Glomerular endothelial cell (primary cell): ENCODE measurements at places on chromosomes 5 and 9. TPM values are rescaled to one million over a fixed set of nuclear protein-coding genes. Genes with fewer than 3 reads are reported as not detected.

Gene REXO4
- total RNA-seq, result 24.9 and 25.6 TPM in 2 replicates

Gene PCDHGA8
- 0.92 and 2.3 TPM in 2 replicates for total RNA-seq

Gene SREK1
- 15.9 and 43.7 TPM in 2 replicates for total RNA-seq

Gene DDX4
- total RNA-seq, result not detected in 2 replicates

Gene CACNA1B
- 0.15 and 0.41 TPM in 2 replicates for total RNA-seq

Gene PCSK1
- 2.5 and 6.2 TPM in 2 replicates for total RNA-seq

Gene AKNA
- 28.0 and 31.4 TPM in 2 replicates for total RNA-seq

Gene SLC6A18
- total RNA-seq, result not detected in 2 replicates

Gene GBGT1
- total RNA-seq, result 4.3 and 6.6 TPM in 2 replicates

Gene OSMR
- 22.8 and 37.3 TPM in 2 replicates for total RNA-seq

Gene IFT74
- 6.9 and 9.2 TPM in 2 replicates for total RNA-seq

Gene C9
- total RNA-seq, result 0.12 and 0.44 TPM in 2 replicates

Gene SPAAR
- 8.1 and 16.3 TPM in 2 replicates for total RNA-seq

GRCh38 chr9:95189251-95190098 lies 128.0 kb downstream of the FANCC start:
- DNase-seq, result peak; percentile 85

- DNase-seq, result no peak
These were observed 67.5 kb downstream of the HSPA4 start for GRCh38 chr5:133119233-133119711.

GRCh38 chr5:151937851-151938250 lies 13.2 kb upstream of the GLRA1 start:
- no peak for DNase-seq

DNA sequence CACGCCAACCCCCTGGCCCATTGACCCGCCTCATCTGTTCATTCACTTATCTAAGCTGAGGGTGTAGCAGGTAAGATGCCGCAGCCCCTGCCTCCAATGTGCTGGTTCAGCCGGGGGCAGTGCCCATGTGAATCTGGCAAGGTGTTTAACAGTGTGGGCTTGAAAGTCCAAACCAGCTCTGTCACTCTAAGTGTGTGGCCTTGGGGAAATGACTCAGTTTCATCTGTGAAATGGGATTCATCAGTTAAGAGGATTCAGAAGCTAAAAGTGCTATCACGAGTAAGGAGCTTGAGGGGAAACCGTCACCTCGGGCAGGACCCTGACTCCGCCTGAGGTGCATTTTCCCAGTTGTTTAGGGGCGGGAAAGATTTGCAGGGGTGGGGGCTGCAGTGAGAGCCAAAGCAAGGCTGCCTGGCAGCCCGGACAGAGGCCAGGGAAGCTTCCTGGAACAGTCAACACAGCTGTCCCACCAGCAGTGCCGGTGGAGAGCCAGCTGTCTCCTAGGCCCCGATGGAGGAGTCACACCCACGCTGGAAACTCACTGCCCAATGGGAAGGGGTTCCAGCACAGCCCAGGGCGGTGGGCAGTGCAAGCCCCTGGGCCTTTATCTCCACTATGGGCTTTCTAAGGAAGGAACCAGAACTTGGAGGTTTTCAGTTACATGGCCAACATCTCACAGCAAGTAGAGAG lies 9.7 kb upstream of the URM1 start:
- no peak for DNase-seq

DNA sequence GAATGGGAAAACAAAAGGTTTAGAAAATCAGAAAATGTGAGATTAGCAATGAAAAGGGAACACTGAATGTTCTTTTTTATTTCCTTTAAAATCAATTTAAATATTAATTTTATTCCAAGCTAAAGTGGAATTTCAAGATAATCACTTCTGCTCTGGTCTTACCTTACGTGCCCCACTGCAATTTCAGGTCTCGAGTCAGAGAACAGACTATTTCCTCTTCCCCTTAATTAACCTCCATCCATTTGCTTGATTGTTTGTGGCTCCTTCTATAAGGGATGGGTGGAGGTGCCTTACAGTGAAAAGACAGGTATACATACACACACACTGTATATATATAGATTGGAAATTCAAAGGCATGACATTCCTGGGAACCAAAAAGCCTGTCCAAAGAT lies 137.1 kb downstream of the SUSD1 start:
- DNase-seq, result no peak

DNA sequence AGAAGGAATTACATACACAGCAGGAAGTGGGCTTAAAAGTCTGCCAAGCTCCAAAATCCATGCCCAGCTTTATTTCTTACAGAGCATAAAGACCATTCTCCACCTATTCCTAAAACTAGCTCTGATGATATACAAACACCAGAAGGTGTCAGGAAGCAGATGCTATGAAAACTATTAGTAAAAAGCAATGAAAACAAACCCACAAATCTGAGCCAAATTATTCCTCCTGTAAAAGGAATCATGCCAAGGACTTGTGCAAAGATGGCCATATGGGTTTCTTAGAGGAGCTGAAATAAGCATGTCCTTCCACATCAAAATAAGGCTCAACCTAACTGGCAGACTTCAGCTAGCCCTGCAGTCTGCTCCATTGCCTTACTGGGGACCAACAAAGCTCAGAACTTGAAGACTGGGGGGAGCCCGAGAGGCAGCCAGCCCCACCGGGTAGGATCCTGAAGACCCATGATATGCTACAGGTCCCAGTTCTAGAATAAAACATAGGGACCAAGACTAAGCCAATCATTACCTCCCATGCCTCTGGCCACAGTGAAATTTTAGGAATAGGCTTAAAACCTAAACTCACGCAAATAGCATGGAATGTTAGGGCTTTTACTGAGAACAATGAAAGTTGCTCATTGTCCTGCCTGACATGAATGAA lies 42.8 kb upstream of the GABRP start:
- DNase-seq, result no peak

DNA sequence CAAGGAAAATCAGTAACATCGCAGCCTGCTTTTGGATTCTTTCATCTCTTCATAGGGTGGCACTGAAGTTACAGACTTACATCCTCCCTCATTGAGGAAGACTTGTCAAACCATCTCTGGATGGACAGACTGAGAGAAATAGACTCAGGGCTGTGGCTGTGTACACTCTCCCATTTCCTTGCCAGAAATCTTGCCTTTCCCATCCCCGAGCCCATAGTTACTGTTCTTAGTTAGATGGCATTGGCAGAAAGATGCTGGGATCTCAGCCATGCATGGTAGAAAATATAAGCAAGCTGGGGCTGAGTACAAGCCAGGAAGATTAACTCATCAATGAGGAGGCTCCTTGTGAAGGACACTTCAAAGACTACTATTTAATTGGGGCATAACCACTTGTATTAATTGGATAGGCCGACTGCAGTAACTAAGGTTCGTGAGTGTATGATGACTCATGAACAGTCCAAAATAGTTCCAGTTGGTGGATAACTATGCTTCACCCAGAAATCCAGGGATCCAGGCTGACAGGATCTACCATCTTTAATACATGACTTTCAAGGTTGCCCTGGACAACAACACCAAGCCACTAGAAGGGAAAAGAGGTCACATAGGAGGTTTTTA lies 137.9 kb downstream of the TMEM38B start:
- DNase-seq, result no peak

- DNase-seq, result no peak
These were observed 31.9 kb downstream of the IPPK start for GRCh38 chr9:92637886-92638620.

DNA sequence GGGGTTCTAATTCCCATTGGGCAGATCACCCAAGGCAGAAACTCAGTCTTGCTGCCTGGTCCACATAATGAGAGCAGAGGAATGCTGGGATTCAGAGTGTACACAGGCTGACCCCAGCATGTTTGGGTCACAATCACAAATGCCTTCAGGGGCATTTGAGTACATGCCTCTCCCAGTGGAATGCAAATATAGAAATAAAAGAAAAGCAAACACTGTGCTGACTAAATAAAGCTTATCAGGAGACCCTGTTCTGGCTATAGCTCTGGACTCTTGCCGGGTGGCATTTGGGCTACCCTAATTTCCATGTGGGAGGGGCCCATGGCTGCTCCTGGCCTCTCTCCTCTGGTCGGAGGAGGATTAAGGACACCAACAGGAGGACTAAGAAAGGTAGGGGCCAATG lies 121.4 kb downstream of the DOCK8 start:
- DNase-seq, result no peak

DNA sequence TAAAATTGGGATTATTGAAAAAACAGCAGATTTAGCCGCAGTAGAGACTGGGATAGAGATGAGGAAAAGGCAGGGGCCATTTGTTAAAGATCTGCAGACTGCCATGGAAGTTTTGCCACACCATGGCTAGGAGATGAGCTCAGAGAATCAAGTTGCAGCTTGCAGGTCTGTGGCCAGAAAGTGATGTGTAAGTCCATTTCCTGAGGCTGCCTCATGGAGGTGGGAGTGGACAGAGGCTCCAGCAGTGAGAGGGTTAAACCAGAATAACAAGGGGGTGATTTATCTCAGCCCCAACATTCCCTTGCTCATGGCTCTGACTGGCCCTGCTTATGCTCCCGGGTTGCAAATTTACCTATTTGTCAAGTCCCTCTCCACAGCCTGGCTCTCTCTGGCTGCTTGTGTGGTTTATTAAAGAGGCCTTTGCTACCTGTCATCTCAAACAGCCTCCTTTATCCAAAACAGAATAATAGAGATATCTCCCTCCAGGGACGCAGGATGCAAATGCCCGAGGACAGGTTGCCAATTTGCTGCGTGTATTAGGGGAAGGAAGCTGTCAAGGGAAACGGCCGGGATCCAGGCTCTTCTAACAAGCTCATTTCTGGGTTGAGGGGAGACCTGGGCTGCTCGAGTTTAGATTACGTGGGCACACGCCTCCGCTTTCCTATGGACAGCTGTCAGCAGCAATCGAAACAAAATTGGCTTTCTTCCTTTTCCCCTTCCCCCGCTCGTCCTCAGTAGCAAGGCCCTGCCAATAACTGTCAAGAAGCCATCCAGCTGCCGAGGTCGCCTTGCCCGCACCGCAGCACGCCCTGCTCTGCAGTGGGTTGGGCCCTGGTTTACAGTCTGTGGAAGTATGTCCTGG lies 72.8 kb upstream of the PITX1 start:
- DNase-seq, result no peak

DNA sequence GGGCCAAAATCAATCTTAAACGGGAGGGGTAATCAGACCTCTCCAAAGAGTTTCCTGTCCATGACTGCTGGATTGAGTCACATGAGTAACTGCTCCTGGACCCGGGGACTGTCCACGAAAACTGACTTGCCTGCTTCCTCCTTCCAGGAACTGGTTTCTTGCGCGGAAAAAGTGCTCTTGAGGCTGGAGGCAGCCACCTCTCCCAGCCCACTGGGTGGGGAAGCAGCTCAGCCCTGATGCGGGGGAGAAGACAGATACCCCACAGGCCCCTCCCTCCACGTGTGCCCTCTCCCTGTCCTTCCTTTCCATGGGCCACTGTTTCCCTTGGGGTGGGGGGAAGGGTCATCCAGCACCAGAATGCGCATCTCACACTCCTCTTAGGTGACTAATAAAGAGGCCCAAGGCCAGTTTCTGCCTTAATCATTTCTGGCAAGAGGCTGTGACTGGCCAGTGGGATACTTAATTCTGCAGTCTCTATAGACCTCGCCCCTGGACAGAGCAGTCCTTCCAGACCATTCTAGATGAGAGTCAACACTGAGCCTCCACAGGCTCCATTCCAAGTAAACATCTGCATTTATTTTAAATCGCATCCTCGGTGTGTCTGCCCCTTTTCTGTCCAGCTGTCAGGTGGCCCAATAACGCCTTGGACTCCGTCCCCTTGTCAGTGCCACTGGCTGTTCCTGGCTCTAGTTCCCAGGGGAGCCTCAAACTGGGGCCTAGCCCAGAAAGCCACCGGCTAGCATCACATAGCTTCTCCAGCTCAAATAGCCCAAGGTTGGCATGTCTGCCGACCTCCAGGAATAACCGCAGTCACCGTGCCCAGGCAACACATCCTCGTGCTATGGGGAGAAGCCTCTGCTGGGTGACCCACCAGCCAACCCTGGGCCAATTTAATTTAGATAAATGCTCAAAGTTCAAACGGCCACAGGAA lies 12.0 kb downstream of the REXO4 start:
- DNase-seq, result no peak

GRCh38 chr5:151085517-151086041 lies 4.7 kb upstream of the TNIP1 start:
- DNase-seq, result no peak

GRCh38 chr9:31103836-31104235 lies 1280.6 kb upstream of the ACO1 start:
- DNase-seq, result no peak

DNA sequence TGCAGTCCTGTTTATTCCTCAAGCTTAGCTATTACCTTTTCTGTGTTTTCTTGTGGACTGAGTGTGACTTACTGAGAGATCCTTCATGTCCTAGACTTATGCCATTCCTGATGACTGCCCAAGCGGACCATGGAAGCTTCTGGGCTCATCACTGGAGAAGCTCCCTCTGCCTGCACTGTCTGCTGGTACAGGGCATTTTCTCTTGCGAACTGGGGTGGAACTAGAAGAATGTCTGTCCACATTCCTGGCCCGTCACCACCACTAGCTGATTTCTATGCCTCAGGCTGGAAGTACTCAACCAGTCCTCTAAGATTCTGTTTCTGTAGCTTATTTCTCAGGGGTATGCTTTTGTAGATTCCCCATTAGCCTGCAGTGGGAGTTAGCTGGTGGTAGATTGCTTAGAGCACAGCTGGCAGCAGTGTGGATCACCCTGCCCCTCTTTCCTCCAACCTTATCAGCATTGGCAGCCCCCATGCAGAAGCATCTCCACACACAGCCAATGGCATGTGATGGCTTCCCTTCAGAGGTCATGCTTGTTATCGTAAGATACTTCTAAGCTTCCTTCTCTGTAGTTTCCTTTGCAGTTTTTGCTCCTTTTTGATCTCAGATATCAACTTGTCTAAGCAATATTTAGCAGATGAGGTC lies 12.4 kb downstream of the SLC36A1 start:
- no peak for DNase-seq

DNA sequence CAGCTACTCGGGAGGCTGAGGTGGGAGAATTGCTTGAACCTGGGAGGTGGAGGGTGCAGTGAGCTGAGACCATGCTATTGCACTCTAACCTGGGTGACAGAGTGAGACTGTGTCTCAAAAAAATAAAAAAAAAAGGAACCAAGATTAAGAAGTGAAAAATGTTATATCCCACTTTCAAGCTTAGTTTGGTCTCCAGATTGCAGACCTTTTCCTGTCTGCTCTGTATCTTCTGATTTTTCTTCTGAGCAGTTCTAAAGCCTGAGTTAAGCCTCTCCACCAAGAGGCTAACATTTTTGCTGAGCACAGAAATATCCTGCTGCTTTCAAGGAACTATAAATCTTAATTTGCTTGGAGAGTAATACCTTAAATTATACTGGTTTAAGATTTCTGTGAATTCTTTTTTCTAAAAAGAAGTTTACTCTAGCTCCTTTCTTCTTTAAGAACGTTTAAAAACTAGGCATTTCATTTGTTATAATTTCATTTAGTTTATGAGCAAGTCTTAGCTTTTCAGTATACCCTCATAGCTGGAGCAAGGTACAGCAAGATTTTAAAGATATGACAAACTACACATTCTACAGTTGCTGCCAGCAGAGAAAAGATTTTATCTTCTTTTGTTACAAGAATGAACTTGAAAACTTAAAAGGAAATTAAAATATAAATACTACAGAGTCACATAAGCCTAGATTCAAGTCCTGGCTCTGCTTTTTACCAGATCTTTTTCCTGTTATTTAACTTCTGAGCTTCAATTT lies 55.0 kb downstream of the GARNL3 start:
- no peak for DNase-seq
